ENCODE measurements at places on chromosomes 5 and 9.

DNA sequence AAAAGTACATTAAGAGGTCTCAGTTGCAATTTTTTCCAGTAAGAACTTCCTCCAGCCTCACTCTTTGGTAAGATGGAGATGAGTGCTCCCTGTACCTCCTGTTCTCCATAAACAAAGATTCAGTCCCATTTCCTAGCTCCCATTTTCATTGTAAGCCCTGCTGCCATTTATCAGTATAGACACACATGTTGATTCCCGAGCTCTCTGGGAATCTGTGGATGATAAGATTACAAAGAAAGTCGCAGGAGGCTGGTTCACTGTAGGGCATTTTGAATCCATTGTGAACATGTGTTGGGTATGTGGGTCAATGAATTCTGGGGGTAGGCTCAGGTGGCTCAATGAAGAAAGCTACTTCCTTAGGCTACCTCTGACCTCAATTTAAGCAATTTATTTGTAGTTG, 36.7 kb downstream of the RGMB start:
- DNase-seq: no peak

- no peak for DNase-seq
Observed at GRCh38 chr9:131446276-131446675, 52.4 kb downstream of the PRRC2B start.

- no peak for DNase-seq
Observed at GRCh38 chr9:128825923-128826700, 3.5 kb downstream of the SPOUT1 start.

- no peak for DNase-seq
Observed at GRCh38 chr9:136074706-136075105, 20.4 kb downstream of the NACC2 start.

GRCh38 chr9:34084562-34084961, 35.9 kb upstream of the UBAP2 start:
- no peak for DNase-seq

- no peak for DNase-seq
Observed at GRCh38 chr5:39264528-39264927, 45.2 kb upstream of the FYB1 start.

DNA sequence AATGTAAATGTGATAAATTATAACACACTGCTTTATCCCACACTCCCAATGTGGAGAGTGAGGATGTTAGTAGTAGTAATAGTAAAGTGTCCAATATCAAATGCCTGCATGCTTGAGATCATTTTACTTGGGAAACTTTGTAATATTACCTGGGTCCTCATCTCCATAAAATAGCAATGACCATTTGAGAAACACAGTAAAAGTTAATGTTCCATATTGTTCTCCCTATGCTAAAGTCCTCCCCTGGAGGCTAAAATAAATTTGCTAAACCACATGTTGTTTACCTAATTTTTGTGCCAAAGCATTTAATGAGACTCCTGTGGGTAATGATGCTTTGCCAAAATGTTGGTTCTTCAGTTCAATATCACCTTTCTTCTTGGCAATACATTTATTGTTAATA, 291.2 kb downstream of the CDH10 start:
- DNase-seq: no peak

DNA sequence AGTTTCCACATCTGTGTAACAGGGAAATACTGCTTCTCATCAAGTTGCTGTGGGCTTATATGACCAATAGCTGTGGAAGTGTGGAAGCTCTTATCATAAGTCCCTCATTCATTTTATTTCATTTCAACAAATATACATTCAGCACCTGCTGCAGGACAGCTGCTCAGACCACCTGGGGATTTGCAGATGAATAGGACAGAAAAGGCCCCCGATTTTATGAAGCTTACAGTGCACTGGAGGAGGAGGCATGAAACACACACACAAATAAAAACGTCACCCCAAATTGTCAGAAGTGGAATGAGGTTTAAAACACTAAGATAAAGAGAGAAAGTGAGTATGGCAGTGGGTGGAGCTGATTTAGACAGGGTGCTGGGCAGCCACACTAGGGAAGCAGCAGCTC, 107.2 kb downstream of the DRD1 start:
- DNase-seq: no peak

- no peak for DNase-seq
Observed at GRCh38 chr9:73154722-73155121, 3.1 kb downstream of the ANXA1 start.

All from eye (tissue), 1 donor.